ENCODE measurements at places on chromosomes 4 and X. TPM values are rescaled to one million over a fixed set of nuclear protein-coding genes. Genes with fewer than 3 reads are reported as not detected.

Gene ADAMTS3
- 2.5 TPM for total RNA-seq

Gene CT47B1
- total RNA-seq, result not detected

Gene GASK1B
- 13.5 TPM for total RNA-seq

Gene MAGEB17
- not detected for total RNA-seq

Gene RHOXF2
- not detected for total RNA-seq
